ENCODE measurements at places on chromosomes 2 and 18. TPM values are rescaled to one million over a fixed set of nuclear protein-coding genes. Genes with fewer than 3 reads are reported as not detected.

RUFY4 gene
- polyA plus RNA-seq: not detected

MARCHF4 gene
- 10.0 TPM for polyA plus RNA-seq

EMILIN1 gene
- 43.4 TPM for polyA plus RNA-seq

UGT1A10 gene
- polyA plus RNA-seq: not detected

TUBB8B gene
- polyA plus RNA-seq: 0.10 TPM

SCN2A gene
- 0.05 TPM for polyA plus RNA-seq

ALPI gene
- polyA plus RNA-seq: not detected

C18orf32 gene
- 20.7 TPM for polyA plus RNA-seq

CABYR gene
- 11.7 TPM for polyA plus RNA-seq

PLGLB1 gene
- 0.26 TPM for polyA plus RNA-seq

DNA sequence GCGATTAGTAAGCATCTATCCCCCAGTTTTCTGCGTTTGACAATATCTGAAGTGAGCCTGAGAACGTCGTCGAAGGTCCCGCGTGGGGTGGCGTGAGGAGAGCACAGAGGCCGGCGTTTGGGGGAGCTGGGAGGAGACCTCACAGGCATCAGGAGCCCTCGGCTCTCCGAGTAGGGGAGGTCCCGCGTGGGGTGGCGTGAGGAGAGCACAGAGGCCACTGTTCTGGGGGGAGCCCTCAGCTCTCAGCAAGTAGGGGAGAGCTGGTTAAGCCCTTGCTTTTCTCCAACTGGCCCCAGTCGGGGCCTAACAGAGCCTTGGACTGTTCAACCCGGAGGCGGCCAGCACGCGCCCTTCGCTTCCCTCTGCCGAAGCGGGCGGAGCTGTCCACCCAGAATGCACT, 134.3 kb downstream of the NFATC1 start:
- no peak for DNase-seq

- no peak for DNase-seq
Observed at GRCh38 chr18:76979906-76980305, 152.7 kb downstream of the MBP start.

GRCh38 chr2:241673189-241673663, 13.4 kb downstream of the DTYMK start:
- DNase-seq: no peak

DNA sequence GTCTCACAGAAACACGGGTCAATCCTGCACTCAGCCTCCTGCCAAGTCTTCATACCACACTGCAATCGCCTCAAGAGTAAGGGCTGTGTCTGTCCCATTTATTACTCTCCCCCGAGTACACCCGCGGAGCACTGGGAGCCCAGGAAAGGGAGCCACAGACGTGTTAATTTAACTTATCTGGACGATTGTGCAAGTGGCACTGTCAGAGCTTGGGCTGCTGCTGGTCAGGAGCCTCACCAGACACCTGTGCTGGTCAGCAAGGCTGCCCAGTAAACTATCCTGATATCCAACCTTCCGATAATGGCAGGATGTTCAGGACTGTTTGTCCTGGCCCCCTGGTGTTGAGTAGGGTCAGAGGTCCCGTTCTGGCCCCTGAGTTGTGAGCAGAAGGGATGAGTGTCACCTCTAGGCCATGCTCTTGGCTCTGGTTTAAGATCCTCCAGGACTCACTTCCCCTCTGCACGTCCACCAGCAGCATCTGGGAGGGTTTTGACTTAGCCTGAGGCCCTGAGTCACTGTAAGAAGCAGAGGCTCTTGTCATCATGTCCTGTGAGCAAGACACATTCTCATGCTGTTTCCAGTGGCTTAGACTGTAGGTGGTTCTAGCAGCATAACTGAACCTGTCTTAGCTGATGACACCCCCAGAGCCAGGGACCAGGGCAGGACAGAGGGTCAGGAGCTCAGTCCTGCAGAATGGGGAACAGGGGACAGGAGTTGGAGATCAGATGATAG, 82.5 kb upstream of the ARL4C start:
- no peak for DNase-seq

DNA sequence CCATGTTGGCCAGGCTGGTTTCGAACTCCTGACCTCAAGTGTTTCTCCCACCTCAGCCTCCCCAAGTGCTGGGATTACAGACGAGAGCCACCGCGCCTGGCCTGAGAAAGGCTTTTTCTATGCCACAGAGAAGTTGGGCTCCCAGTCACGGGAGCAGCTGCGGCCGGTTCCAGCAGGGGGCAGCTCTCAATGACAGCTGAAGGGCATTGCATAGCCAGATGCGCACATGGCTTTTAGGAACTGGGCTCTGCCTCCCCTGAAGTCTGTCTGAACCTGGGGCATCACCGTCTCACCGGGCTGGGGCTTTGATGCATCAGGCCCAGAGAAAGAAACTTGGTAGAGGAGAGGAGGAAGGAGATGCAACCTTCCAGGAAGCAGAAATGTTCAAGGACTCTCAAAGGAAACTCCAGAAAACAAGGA, 84.2 kb upstream of the LAPTM4A start:
- DNase-seq: no peak

DNA sequence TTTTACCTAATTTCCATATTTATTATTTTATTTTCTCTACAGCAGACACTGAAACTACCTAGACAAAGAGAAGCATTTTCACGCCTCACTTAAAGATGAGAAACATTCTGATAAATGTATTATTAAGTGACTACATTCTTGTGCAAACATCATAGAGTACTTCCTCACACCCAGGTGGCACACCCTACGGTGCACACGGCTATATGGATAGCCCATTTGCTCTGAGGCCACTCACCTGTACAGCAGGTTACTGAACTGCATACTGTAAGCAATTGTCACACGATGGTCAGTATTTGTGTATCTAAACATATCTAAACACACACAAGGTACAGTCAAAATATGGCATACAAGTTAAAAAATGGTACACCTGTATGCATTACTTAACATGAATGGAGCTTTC, 481.4 kb downstream of the CMPK2 start:
- DNase-seq: no peak

DNA sequence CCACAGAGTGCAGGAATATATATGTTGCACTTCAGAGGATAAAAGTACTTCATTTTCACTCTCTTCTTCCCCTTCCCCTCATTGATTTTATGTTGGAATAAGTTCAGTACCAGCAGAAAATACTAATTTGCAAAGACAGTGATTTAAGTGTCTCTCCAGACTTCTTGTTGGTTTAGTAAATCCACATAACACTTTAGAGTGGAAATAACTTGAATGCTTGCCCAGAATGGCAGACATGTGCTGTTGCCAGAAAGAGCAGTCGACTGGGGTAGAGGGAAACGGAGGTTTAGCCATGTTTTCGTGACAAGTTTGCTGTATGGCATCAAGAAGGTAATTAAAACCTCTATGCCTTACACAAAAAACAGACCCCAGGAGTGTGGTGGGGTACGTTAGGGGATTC, 246.0 kb upstream of the CXCR4 start:
- DNase-seq: no peak

GRCh38 chr18:493986-494983, 6.2 kb downstream of the COLEC12 start:
- DNase-seq: no peak

DNA sequence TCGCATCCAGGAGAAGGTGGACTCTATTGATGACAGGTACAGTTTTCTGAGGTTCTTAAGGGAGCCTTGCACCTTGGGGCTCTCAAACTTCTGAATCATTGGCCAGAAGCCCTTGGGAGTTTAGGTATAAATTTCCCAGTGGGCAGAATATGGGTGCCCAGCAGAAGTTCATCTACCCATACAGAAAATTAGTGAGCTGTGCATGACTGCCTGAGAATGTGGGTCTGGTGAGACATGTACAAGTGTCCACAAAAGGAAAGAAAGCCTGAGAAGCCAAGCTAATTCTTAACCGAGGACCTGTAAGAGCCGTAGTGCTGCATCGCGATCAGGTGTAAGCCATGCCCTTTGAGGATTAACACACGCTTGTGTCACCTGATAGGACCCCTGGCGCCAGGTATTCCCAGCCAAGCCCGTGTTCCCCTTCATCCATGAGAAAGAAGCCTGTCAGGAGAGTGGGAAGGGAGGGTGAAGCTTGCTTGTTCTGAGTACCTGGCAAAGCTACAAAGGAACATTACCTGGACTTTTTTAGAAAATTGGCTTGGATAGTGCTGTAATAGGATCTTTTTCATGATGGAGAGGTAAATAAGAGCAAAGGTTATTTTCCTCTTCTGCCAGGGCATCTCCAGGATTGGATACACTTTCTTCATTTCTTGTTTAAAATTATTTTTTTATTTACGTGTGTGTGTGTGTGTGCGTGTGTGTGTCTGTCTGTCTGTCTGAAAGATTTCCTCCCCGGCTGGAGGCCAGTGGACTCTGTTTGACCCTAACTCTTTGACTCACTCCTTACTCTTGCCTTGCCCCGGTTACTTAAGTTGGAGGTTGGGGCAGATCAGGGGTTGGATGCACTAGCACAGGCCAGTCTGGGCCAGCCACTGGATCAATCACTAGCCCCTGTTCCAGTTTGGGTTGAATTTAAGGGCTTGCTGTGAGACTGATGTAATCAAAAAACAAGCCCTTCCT, 90.4 kb upstream of the EML6 start:
- peak; percentile 22 for DNase-seq

DNA sequence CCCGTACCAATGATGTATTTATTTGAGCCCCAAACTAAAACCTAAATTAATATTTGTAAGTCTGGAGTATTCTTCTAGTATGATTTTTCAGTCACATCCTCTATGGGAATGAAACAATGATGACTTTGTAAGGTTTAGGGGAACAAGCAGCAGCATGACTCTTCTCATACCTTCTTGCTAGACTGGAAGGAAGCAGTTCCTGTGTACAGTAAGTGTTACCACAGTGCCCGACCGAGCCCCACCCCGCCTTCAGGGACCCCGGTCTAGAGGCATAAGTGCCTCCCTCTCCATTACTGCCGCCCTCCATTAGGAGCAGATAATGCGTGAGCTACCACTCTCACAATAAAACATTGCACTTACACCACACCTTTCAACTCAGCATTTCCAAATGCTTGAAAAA, 599.3 kb downstream of the ARHGAP15 start:
- DNase-seq: no peak

DNA sequence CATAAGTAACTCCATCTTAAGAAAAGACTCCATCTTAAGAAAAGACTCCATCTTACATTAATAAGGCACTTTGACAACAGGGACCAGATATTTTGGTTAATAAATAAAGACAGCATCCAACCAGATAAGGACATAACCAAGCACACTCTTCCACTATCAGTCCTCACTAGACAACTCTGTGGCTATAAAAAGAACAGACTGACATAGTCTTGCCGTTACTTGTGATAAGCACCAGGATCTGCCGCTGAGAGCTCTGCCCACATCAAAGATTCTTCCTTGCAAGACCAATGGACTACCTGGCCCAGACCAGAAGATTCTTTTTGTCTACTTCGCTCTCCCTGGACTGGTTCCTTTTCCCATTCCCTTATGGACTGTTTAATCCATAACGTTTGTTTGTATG, 667.4 kb downstream of the NYAP2 start:
- no peak for DNase-seq

DNA sequence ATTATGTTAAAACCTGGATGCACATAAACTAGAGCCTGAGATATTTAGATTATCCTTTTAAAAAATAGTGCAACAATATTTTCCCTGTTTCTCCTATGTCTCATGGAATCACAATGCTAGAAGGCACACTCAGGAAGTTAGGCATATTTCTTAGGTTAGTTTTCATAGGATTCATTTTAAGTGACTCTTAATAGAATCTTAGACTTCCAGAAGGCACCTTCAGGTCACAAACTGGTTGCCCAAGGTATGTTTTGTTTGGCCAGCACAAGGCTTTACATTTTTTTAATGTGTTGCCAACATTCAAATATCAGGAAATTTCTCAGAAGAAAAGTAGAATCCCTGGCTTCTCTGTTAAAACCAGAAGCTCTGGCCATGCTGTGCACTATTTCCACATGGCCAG, 129.3 kb downstream of the LNPK start:
- DNase-seq: no peak

DNA sequence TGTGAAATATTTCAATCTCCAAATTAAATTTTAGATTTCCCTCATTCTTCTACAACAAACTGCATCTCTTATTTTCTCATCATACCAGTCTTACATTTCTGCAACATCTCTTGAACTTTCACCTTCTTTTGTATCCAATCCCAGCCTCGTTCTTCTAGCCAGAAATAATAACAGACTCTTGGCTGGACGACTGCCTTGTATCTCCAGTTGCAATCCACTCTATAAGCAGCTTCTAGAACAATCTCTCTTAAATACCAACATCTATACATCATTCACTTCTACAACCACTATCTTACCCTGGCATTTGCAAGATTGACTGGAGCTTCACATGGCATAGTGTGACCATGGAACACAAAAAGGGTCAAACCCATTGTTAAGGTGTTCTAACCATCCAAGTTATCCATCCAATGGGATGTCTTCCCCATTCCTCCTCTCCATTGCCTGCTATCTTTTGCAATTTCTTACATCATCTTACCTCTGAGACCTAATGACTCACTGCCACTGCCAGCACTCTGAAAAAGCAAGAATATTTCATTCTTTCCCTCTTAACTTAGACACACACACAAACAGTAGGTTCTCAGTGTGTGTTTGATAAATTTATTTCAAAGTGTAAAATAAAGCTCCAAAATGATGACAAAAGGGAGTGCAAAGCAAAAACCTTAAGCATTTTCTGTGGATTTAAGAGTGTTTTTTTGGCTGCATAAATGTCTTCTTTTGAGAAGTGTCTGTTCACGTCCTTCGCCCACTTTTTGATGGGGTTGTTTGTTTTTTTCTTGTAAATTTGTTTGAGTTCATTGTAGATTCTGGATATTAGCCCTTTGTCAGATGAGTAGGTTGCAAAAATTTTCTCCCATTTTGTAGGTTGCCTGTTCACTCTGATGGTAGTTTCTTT, 145.6 kb downstream of the METTL4 start:
- no peak for DNase-seq
